ENCODE measurements at places on chromosomes 7 and 10.
A peak's percentile ranks its signal among the peaks of the same experiment; 100 is the strongest.

- no peak for DNase-seq
Measured at GRCh38 chr7:91993976-91994375, 53.3 kb downstream of the AKAP9 start.

DNA sequence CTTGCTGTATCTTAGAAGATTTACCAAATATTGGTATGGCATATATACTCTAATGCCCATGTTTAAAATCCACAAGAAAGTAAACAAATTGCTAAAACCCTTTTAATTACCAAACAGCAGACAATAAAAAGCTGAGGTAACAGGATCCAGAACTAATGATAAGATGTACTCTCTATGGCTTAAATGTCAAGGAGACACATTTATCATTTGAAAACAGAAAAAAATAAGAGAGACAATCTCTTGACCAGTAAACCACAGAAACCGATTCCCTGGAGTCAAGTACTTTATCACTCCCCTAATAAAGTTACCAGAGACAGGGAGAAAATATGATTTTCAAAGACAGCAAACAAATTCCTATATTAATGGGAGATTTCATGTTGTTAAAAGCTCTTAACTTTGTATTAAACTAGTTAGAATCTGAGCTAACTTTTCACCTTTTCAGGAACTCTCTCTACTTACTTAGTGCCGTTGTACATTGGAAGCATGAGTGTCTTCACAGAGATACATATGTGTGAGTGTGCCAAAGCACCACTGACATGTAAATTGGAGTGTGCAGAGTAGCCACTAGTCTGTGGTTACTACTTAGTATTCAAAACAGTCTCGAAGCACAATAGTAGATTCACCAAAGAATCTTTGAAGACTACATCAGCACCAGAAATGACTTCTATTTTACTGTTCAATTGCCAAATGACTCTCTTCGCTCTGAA lies 44.2 kb downstream of the TSPAN12 start:
- no peak for DNase-seq

GRCh38 chr10:103998805-103999204 lies 31.9 kb downstream of the SLK start:
- no peak for DNase-seq

DNA sequence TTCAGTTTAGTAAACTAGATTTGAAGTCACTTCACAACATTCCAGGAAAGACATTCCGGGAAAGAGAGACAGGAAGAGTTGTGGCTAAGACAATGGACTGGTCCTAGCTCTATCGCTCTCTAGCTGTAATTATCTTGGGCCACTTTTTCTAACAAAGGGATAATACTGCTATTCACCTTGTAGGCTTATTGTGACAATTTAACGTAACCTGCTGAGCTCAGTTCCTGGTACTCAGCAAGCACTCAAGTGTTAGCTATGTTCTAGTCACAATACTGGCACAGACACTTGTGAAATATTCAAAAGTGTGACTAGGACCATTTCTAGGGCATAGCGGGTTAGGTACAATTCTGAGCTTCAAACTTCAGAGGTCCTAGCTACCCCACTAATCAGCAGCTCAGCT lies 12.0 kb upstream of the NRCAM start:
- DNase-seq: no peak

DNA sequence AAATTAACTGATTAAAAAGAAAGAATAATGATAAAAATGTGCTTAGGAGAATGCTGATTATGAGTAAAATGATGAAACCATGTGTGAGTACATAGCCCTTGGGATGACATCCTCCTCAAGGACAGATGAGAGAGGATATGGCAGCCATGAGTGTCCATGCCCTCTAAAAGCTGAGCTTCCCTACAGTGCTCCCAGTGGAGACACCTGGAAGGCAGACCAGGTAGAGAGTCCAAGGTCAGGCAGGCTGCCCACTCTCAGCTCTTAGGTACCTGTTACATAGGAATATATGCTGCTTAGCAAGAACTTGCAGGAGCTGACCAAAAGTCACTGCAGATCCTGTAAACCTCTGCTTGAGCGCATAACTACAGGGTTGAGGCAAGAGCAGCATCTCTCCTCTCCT lies 169.7 kb upstream of the TMEM229A start:
- no peak for DNase-seq

DNA sequence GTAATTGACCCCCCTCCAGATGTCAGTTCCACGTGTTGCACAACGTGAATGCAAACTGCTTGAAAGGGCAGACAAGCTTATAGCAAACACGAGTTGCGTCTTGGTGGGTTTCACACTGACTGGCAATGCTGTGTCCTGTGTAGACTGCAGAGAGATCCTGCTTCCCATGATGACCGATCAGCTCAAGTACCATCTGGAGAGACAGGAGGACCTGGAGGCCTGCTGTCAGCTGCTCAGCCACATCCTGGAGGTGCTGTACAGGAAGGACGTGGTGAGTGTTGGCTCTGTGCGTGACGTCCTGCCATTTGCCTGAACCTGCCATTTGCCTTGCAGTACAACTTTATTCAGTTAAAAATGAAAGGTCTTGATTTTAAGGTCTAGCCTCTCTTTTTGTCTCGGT lies 71.1 kb downstream of the INSYN2A start:
- DNase-seq: no peak

DNA sequence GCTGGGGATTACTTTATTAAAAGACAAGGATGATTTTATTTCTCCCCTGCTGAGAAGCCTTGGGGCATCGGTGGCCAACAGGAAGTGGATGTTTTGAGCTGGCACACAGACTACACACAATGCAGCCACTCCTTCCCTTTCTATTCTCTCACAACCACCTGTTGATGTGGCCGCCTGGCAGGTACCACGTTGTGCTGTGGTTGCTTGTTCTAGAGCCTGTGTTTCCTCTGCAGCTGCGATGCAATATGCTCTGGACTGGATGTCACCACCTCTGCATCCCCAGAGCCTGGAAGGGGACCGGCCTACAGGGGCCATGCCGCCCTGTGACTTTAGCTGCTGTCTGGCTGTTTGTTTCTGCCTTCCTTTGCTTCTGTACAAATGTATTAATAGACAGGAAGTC lies 195.7 kb upstream of the CELF2 start:
- no peak for DNase-seq

DNA sequence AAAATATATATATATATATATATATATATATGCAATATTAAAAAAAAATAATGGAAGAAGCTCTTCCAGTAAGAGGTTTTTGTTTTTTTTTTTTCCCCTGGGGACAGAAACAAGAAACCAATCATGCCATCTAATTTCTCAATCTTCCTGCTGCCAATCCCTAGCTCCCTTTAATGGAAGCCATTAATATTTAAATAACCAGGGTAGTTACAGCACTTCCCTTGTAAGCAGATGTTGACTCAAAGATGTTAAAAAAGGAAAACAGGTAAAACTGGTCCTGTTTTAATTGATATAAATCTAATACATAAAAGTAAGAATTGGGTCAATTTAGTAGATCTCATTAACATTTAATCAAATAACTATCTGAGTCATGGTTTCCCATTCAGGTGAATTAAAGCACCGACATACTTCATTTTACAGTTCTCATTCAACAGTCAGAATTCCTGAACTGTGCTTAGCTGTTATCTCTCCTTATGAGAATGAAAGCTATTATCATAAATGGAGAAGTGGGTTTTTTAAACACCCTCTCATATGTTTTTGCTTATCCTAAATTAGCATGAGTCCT lies 22.6 kb downstream of the CPVL start:
- DNase-seq: no peak

- no peak for DNase-seq
Measured at GRCh38 chr7:127486654-127487053, 94.1 kb upstream of the ZNF800 start.

- no peak for DNase-seq
Measured at GRCh38 chr7:139713061-139713460, 64.7 kb downstream of the HIPK2 start.

DNA sequence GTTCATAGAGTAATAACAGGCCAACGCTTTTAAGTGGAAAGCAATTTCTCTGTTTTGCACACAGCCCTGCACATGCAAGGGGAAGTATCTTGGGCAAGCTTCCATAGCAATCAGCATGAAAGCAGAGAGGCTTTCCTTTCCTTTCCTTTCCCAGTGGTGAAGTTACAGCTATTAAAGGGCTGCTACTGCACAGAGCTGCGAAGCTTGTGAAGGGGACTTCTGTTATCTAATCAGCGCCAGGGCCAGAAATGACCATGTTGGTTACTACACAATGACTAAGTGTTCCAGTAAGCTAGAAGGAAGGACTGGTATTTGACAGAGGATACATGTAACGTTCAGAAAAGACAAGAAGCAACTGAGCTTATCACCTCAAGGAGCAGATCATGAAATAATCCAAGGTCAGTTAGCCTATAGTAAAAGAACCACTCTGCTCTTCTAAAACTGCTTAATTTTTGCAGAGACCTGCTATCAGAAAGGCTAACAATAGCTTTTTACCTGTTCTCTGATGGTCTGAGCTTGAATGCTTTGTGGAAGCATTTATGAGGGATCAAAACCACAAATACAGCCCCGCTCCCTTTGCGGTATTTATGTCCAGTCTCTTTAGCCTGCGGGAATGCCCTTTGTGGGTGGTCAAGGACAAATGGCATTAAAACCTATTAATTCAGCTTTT lies 45.9 kb downstream of the SGMS1 start:
- DNase-seq: peak; percentile 34
